Activated CD8-positive, alpha-beta memory T cell treated with anti-CD3 and anti-CD28 coated beads, Interleukin-2, amount 10 ng/mL, durations not matched to agents 7 days and 5 days (primary cell): ENCODE measurements at places on chromosomes 7 and 10. TPM values are rescaled to one million over a fixed set of nuclear protein-coding genes. Genes with fewer than 3 reads are reported as not detected.

DNA sequence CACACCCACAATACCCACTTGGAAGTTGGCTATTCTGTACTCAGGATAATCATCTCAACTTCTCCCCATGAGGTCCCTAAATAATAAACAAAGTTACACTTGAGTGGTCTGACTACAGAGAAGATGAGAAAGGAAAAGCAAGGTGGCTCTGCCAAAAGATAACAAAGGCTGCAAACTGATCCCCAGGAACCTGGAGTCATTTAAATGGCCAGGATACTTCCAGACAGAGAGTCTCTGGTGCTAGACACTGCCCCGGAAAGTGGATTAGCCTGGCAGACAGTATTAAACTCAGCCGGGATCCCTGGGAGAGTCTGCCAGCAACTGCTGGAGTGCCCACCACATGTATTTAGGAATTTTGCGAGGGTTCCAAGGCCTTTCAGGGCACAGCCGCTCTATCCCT is 93.7 kb downstream of the DGKI start:
- H3K27me3 ChIP-seq = peaks cover 16% of the 10 kb centered on the region
- H3K4me1 ChIP-seq = no peaks in the 10 kb centered on the region
- no peak for DNase-seq
- no peak overlapping the region for H3K4me3 ChIP-seq
- no peak overlapping the region for H3K27ac ChIP-seq

GRCh38 chr7:73879977-73880681 is 19.2 kb downstream of the TMEM270 start:
- no peak for DNase-seq
- H3K27ac ChIP-seq = no peak overlapping the region
- no peaks in the 10 kb centered on the region for H3K4me1 ChIP-seq
- no peak overlapping the region for H3K4me3 ChIP-seq
- no peaks in the 10 kb centered on the region for H3K27me3 ChIP-seq

DNA sequence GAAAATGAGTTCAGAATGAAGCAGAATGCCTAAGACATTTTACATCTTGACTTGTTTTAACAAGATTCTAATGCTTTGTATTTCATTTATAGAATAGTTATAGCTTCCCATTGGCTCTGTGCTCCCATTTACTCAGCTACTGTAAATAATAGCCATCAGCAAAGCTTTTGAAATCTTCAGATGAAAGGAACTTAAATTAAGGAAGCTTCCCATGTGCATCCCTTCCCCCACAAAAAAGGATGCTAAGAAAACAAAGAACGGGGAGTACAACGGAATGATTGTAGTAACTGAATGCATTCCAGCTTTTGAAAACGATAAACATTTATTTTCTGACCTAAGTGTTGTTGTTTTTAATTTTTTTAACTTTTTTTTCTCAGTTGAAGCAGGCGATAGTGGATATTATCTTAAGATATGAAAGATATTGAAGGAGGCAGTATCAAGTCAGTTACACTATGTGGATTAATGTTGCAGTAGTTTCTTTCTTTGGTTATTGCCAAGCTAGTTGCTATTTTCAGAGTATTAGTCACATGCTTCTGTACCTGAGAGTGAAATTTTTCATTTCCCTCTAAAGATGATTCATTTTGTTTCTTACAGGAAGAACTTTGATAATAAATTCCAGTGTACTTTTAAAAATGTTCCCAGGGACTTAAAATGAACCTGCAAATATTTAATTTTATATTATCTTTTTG is 129.2 kb downstream of the KCND2 start:
- H3K4me1 ChIP-seq = no peaks in the 10 kb centered on the region
- no peaks in the 10 kb centered on the region for H3K27me3 ChIP-seq
- H3K4me3 ChIP-seq = no peak overlapping the region
- no peaks in the 10 kb centered on the region for H3K36me3 ChIP-seq

DNA sequence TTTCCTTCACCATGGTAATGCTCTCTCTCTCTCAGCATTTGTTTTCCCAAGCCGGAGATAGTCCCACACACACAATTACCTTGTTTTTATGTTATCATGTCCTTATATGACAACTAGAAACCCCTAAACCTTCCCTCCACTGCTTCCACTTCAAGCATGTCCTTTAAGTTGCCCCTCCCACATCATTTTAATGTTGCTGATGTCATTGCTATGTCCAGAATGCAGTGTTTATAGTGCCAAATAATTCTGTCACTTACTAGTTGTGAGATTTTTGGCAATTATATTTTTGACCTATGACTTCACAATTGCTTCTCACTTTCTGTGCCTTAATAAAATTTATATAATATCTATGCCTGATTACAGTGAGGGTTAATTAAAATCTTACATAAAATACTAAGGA is 645.9 kb downstream of the XPNPEP1 start:
- no peak overlapping the region for H3K27ac ChIP-seq
- H3K27me3 ChIP-seq = no peaks in the 10 kb centered on the region
- no peaks in the 10 kb centered on the region for H3K36me3 ChIP-seq
- H3K4me1 ChIP-seq = no peaks in the 10 kb centered on the region
- no peak for DNase-seq

DNA sequence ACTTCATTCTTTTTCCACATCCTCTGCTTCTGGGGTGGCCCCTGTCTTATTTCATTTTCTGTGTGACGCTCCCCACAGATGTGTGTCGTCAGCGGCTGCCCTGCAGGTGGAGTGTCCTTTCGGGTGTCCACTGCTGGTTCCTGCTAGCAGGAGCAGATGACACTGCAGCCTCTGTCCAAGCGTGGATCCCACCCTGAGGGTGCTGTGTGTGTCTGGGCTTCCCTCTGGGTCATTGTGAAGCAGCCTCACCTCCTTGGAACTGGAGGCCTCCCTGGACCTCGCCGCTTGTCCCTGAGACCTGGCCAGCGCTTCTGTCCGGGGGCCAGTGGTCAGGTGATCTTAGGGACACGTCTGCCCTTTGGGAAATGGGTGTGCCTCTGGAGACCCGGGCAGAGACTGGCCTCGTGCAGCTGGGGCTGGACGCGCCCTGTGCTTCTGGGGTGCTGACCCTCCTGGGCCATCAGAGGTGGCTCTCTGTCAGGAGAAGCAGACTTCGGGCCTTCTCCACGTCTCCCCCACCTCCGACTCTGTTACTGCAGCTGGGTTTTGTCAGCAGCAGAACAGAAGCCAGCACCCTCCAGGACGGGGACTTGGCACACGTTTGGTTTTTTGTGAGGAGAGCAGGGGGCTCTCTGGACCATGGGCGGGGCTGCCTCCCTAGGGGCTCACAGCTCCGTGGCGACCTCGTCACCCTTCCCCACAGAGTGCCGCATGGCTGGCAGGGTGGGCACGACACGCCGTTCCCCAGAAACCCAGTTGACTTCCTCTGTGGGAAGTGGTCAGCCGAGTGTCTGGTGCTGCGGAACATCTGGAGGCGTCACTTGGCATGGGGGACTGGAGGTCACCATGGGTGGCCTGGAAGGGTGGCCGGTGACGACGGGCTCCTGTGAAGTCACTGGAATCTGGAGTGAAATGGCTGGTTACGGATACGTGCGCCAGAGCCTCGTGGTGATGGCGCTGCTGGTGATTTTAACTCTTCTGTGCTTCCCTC is 48.4 kb downstream of the INPP5A start:
- H3K36me3 ChIP-seq = peaks cover 16% of the 10 kb centered on the region
- H3K27ac ChIP-seq = no peak overlapping the region
- DNase-seq = no peak

TTYH3 gene
- total RNA-seq = 19.9 TPM

PKD2L1 gene
- not detected for total RNA-seq

DNA sequence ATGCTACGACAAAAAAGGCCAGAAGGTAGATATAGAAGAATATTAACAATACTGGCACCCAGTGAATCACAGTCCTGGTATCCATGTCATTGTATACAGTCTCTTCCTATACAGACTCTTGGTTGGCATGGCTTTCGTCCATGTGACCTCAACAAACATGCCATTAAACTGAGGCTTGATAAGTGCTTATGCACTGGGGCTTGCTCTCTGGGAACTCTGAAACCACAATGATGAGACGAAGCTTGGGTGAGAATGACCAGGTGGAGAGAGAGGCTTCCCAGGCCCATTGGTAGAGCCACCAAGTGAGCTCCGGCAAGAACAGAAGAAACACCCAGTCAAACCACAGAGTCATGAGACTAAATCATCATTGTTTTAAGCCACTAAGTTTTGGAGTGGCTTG is 33.2 kb downstream of the PNPLA8 start:
- H3K36me3 ChIP-seq = peaks cover 1% of the 10 kb centered on the region
- H3K27me3 ChIP-seq = no peaks in the 10 kb centered on the region
- no peaks in the 10 kb centered on the region for H3K4me1 ChIP-seq

CCL24 gene
- not detected for total RNA-seq

DNA sequence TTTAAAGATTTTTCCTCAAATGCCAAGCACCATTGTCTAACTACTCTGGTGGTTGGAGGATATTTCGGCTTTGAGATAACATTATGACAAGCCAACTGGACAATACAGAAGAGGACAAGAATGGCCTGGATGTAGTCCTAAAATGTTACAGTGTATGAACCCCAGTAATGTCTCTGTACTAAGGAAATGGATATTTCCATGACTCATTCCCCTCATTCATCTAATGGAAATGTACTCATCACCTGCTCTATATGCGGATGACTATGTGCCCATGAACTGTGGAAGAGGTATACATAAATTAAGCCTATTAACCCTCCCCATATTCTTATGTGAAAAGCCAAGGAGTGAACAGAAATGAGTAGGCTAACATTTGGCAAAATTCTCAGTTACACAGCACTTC is 207.9 kb downstream of the CACNA2D1 start:
- H3K27me3 ChIP-seq = no peaks in the 10 kb centered on the region
- DNase-seq = no peak
- no peak overlapping the region for H3K27ac ChIP-seq
- H3K4me3 ChIP-seq = no peak overlapping the region

- H3K4me1 ChIP-seq = no peaks in the 10 kb centered on the region
- DNase-seq = no peak
- H3K27me3 ChIP-seq = no peaks in the 10 kb centered on the region
- H3K4me3 ChIP-seq = no peak overlapping the region
- H3K36me3 ChIP-seq = no peaks in the 10 kb centered on the region
These were observed 230.6 kb upstream of the FZD8 start for GRCh38 chr10:35872671-35873070.

LAMTOR4 gene
- 151 TPM for total RNA-seq

- H3K36me3 ChIP-seq = no peaks in the 10 kb centered on the region
- H3K27me3 ChIP-seq = no peaks in the 10 kb centered on the region
- no peaks in the 10 kb centered on the region for H3K4me1 ChIP-seq
- no peak overlapping the region for H3K4me3 ChIP-seq
These were observed 1194.6 kb downstream of the SORCS1 start for GRCh38 chr10:105969884-105970377.

DNA sequence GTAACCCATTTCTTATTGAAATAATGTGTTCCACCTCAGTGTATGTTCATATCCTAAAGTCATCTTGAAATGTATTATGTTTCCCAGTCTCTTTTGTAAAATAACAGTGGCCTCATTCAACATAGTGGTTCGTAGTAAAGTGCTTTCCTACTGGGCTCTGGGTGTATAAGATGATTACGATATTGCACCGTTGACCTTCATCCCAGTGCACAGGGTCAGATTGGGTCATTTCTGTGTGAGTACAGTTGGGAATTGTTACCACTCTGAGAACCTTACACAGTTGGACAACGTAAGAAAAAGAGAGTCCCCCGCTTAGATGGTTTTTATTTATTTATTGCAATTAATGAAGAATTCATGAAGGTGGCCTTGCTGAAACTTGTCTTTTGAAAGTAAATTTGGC is 135.6 kb downstream of the CHN2 start:
- no peaks in the 10 kb centered on the region for H3K36me3 ChIP-seq
- no peaks in the 10 kb centered on the region for H3K27me3 ChIP-seq
- no peak overlapping the region for H3K4me3 ChIP-seq
- no peak for DNase-seq
- H3K27ac ChIP-seq = no peak overlapping the region
- peaks cover 12% of the 10 kb centered on the region for H3K4me1 ChIP-seq

CFAP43 gene
- not detected for total RNA-seq

- DNase-seq = no peak
- peaks cover 7% of the 10 kb centered on the region for H3K27me3 ChIP-seq
- H3K36me3 ChIP-seq = no peaks in the 10 kb centered on the region
- H3K27ac ChIP-seq = no peak overlapping the region
- no peaks in the 10 kb centered on the region for H3K4me1 ChIP-seq
- H3K4me3 ChIP-seq = no peak overlapping the region
These were observed 6.0 kb downstream of the MEOX2 start for GRCh38 chr7:15680446-15680845.

AHR gene
- 23.8 TPM for total RNA-seq

- H3K4me3 ChIP-seq = no peak overlapping the region
- no peaks in the 10 kb centered on the region for H3K27me3 ChIP-seq
- no peak overlapping the region for H3K27ac ChIP-seq
These were observed 35.5 kb upstream of the OIT3 start for GRCh38 chr10:72858067-72858466.

DNA sequence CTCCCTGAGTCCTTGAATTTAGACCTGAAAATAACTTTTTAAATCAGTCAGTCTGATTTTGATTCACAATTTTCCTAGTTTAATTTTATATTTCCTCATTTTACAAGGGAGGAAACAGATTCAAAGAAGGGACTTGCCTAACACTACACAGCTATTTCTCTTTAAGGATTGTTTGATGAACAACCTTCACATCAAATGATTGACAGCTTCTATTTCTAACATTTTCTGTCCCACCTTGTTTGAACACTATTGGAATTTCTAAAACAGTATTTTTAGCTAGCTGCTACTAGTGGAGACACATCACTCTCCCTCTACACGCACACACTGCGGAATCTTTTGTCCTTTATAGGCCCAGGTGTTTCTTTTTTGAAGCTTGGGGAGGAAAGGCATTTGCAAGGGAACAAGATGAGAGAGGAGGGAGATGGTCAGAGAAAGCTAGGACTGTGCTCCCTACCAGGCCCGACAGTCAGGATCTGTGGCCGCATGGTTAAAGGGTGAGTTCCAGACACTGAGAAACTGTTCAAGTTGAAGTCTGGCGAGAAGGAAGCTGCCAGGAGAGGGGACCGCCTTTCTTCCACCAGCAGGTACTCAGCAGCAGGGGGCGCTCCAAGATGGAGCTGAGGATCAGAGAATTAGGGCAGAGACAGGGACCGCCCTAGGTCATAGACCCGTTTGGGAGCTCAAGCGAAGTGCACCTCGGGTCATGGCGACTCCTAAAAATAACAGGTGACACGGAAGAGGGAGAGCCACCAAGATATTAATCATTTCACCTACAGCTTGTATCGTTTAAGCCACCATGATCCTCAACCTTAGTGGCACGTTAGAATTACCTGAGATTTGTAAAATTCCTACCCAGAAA is 49.7 kb downstream of the DNAJC12 start:
- H3K36me3 ChIP-seq = no peaks in the 10 kb centered on the region
- peak overlapping the region; percentile 5 for H3K4me3 ChIP-seq
- H3K27ac ChIP-seq = peak overlapping the region; percentile 1
- DNase-seq = peak; percentile 87
- peaks cover 55% of the 10 kb centered on the region for H3K4me1 ChIP-seq

CCSER2 gene
- total RNA-seq = 52.7 TPM

- no peak overlapping the region for H3K4me3 ChIP-seq
- no peaks in the 10 kb centered on the region for H3K36me3 ChIP-seq
- H3K4me1 ChIP-seq = no peaks in the 10 kb centered on the region
- no peak overlapping the region for H3K27ac ChIP-seq
These were observed 213.0 kb upstream of the SMIM30 start for GRCh38 chr7:113331155-113331898.

DENND2A gene
- total RNA-seq = not detected
